ENCODE measurements at places on chromosomes 4 and X. TPM values are rescaled to one million over a fixed set of nuclear protein-coding genes. Genes with fewer than 3 reads are reported as not detected.

- no peaks in the 10 kb centered on the region for H3K27me3 ChIP-seq
- H3K4me3 ChIP-seq, result no peak overlapping the region
- DNase-seq, result no peak
- H3K27ac ChIP-seq, result no peak overlapping the region
- no peaks in the 10 kb centered on the region for H3K36me3 ChIP-seq
These were observed 160.0 kb upstream of the NHS start for GRCh38 chrX:17214962-17215361.

DNA sequence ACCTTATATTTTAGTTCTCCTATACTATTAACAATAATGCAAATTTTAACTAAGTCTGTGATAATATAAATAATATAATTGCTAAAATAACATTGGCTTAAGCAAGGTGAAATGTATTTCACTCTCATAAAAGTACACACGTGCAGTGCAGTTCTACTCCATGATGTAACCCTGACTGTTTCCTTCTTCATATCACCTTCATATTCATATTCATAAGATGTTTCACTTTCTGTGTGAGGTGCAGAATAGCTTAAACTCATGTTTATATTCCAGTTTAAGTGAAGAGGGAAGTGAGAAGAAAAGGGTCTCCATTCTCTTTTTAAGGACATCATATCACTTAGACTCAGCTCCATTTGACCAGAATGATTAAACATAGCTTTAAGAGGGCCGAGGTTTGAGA is 1810.0 kb upstream of the PCDH10 start:
- no peaks in the 10 kb centered on the region for H3K36me3 ChIP-seq
- DNase-seq, result no peak
- no peaks in the 10 kb centered on the region for H3K27me3 ChIP-seq
- H3K4me3 ChIP-seq, result no peak overlapping the region
- no peak overlapping the region for H3K27ac ChIP-seq
- H3K4me1 ChIP-seq, result no peaks in the 10 kb centered on the region

Gene CCDC120
- total RNA-seq, result 1.9 TPM

DNA sequence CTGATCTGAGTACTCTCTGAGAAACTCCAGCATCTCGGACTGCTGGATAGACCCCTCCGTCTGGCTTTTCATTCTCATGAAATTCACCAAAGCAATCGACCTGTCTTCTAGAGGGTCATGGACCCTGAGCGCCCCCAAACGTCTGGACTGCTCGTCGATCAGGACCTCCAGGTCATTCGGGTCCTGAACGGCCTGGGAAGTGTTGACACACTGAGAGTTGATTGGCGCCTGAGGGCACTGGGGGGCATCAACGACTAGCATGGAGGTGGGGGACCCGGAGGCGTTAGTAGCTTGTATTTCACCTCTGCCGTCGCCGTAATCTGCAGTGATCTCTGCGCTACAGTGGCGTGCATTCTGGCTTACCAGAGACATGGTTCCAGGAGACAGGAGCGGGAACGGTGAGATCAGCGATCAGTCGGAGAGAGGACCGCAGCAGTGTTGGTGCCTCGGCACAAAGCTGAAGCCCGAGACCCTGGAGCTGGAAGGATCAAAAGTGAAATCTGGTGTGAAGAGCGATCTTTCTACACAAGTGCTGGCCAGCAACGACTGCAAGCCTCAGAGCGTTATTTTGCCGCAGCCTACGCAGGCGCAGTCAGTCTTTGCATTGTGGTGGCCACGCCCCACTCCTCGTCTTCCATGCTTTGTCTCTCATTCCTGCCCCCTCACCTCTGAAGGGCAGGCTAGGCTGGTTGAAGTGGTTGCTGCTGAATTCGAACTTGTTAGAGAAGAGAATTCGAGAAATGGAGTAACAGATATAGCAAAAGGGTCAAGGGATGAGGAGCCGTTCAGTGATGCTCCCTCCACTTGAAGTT is at the start of gene MAGEE2:
TSS of gene MAGEE2 (minus strand) at position 575 of the 812 bp plus-strand sequence. CDS start at position 372, 203 bp downstream.
- no peak within 1 kb of the TSS for H3K27ac ChIP-seq
- H3K4me1 ChIP-seq, result no peaks in the 10 kb centered on the region
- peaks cover 10% of the 10 kb centered on the region for H3K27me3 ChIP-seq

Gene AKAP4
- total RNA-seq, result not detected

Gene CPLX1
- 0.84 TPM for total RNA-seq

GRCh38 chrX:41334363-41335197 is 618 bp downstream of the DDX3X start:
- H3K4me1 ChIP-seq, result peaks cover 48% of the 10 kb centered on the region
- no peaks in the 10 kb centered on the region for H3K36me3 ChIP-seq
- DNase-seq, result peak; percentile 84
- H3K4me3 ChIP-seq, result peak overlapping the region; percentile 78

Gene RBMX
- 93.6 TPM for total RNA-seq

GRCh38 chrX:114619874-114620273 is 36.0 kb downstream of the HTR2C start:
- no peaks in the 10 kb centered on the region for H3K36me3 ChIP-seq
- no peak overlapping the region for H3K27ac ChIP-seq
- H3K27me3 ChIP-seq, result no peaks in the 10 kb centered on the region
- H3K4me3 ChIP-seq, result no peak overlapping the region
- DNase-seq, result no peak

GRCh38 chr4:80811406-80811805 is 219.1 kb upstream of the BMP3 start:
- H3K27me3 ChIP-seq, result no peaks in the 10 kb centered on the region
- no peak overlapping the region for H3K27ac ChIP-seq
- H3K36me3 ChIP-seq, result no peaks in the 10 kb centered on the region
- no peaks in the 10 kb centered on the region for H3K4me1 ChIP-seq
- no peak for DNase-seq
- no peak overlapping the region for H3K4me3 ChIP-seq

- H3K4me3 ChIP-seq, result peak overlapping the region; percentile 26
- no peaks in the 10 kb centered on the region for H3K36me3 ChIP-seq
- peaks cover 3% of the 10 kb centered on the region for H3K27me3 ChIP-seq
- H3K4me1 ChIP-seq, result peaks cover 46% of the 10 kb centered on the region
These were observed 554 bp downstream of the PCDH7 start for GRCh38 chr4:30720661-30721184.

DNA sequence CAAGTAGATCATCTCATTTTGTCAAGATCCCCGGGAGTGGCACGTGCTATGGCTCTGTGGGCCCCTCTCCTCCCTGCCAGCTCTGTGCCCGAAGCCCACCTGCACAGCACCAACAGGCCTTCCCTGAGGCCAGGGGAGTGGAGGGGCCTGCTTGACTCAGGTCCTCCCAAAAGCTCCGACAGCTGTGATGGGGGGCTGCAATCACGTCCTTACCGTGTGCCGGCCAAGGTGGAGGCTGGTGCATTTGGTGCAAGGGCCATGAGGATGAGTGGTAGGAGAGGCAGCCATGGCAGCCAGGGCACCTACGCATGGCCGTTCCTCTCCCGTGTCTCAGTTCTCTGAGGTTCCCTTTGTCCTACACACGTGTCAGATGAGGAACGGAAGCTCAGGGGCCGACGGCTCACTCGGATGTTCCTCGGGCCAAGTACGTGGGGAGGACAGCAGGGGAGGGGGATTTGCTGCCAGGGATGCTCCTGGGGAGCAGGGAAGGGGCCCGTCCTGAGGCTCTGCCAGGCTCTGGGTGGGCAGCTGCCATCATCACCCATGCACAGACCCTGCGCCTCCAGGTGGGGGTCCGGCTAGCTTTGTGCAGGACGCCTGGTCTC is 95.8 kb downstream of the HMX1 start:
- H3K27me3 ChIP-seq, result no peaks in the 10 kb centered on the region
- H3K36me3 ChIP-seq, result no peaks in the 10 kb centered on the region
- no peak overlapping the region for H3K4me3 ChIP-seq
- DNase-seq, result no peak
- H3K4me1 ChIP-seq, result no peaks in the 10 kb centered on the region

DNA sequence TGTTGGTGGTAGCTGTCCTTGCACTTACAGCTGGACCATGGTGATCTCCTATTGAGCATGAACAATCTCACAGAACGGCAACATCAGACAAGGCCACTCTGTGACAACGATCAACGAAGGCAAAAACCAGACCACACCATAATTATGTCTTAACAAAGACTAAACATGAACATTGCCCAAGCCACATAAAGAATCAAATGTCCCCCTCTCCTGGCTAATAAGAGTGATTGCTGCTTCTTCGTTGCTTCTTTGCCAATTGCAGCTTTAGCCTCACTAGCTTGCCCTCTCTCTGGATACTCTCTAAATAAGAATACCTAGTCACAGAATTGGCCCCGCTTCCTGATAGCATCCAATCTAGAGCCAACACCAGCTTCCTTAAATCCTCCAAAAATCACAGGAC is 41.5 kb upstream of the PGRMC1 start:
- no peak for DNase-seq
- no peak overlapping the region for H3K27ac ChIP-seq
- H3K36me3 ChIP-seq, result no peaks in the 10 kb centered on the region

DNA sequence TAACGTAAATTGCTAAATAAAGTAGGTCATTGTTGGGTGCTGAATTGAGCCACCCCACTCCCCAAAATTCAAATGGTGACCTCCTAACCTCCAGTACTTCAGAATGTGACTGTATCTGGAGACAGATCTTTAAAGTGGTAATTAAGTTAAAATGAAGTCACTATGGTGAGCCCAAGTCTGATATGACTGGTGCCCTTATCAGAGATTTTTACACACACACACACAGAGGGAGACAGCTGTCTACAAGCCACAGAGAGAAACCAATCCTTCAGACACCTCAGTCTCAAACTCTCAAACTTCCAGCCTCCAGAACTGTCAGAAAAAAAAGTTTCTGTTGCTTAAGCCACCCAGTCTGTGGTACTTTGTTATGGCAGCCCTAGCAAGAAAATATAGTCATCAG is 879.2 kb upstream of the INTU start:
- no peak for DNase-seq
- no peaks in the 10 kb centered on the region for H3K27me3 ChIP-seq
- no peak overlapping the region for H3K4me3 ChIP-seq
- no peak overlapping the region for H3K27ac ChIP-seq
- no peaks in the 10 kb centered on the region for H3K4me1 ChIP-seq

Gene KCNIP4
- total RNA-seq, result 0.08 TPM

DNA sequence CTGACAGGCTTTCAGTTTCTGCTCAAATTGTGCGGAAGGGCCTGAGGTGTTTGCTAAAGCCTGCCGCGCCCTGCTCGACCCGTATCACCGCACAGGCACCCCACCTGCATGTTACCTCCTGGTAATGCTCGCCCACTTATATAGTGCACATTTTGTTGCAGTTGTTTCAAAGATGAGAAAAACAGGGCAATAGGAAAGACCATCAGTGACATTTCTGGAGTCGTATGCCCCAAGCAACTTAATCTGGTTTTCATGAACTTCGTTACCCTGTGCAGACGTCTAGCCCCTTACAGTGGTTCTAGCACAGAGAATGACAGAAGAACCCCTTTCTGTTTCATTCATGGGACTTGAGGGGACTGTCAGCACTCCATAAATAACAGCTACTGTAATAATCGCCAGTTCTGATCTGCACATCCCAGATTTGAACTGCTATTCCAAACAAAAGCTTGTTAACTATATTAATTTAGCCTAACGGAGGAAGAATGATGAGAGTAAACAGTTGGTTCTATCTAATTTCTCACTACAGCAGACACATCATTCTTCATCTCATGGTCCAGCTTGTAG is 940 bp upstream of the DCTD start:
- peak overlapping the region; percentile 92 for H3K27ac ChIP-seq
- peak overlapping the region; percentile 82 for H3K4me3 ChIP-seq
- no peaks in the 10 kb centered on the region for H3K27me3 ChIP-seq
- DNase-seq, result no peak

Gene SSX4
- not detected for total RNA-seq

- DNase-seq, result no peak
- H3K4me3 ChIP-seq, result no peak overlapping the region
- no peak overlapping the region for H3K27ac ChIP-seq
- H3K4me1 ChIP-seq, result no peaks in the 10 kb centered on the region
- H3K36me3 ChIP-seq, result no peaks in the 10 kb centered on the region
- no peaks in the 10 kb centered on the region for H3K27me3 ChIP-seq
These were observed 17.5 kb upstream of the USP9X start for GRCh38 chrX:41067721-41068120.

Gene KLF8
- 0.47 TPM for total RNA-seq

Gene SFRP2
- total RNA-seq, result 0.08 TPM

DNA sequence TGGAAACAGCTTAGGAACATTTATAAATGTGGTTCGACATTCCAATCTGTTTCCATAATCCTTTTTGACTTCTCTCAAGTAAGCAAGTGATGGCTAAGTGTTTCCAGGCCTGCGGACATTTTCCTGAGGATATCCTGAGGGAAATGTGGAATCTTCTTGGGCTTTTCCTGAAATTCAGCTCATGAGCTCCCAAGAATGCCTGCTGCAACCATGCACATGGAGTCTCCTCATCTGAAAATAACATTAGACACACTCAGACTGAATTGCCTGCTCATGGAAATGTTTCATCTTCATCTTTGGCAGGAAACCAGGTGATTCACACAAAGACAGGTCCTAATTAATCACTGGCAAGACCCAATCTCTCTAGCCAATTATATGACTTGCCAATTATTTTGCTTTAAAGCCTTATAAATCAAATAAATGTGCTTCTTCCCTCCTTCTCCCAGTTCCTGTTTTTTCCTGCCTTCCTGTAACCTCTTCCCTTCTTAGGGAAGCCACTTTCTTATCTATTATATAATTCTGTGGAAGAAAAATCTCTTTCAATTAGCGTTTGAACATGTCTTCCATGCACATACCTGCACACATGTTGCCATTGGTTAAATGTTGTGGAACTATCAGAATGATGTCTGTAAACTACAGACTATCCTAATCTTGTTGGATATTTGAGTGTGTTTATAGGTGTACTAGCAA is 104.6 kb upstream of the MXRA5 start:
- no peaks in the 10 kb centered on the region for H3K27me3 ChIP-seq
- no peak for DNase-seq
- H3K4me1 ChIP-seq, result no peaks in the 10 kb centered on the region
- H3K27ac ChIP-seq, result no peak overlapping the region

Gene POU4F2
- not detected for total RNA-seq

DNA sequence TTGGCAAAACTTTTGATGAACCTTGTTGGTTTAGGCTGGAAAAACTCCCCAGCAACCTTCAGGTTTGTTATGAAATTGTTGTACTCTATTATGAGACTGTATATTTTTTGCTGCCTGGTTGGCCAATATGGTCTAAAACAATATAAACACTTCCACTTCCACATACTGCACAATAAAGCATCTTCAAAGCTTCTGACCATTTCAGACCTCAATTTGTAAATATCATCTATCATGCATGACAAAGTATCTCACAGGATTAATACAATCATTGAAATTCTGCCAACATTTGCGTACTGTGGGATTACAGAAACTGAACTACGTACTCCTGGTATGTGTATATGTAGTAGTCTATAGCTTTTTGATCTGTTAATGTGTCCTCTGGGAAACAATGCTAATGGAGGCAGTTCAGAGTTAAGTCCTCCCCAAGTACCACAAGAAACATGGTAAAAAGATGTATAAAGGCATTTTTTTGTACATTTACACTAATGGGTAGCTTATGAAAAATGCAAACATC is 40.4 kb downstream of the GPC4 start:
- no peaks in the 10 kb centered on the region for H3K4me1 ChIP-seq
- H3K27me3 ChIP-seq, result no peaks in the 10 kb centered on the region
- H3K4me3 ChIP-seq, result no peak overlapping the region
- no peak for DNase-seq
- H3K36me3 ChIP-seq, result no peaks in the 10 kb centered on the region

Gene GPR34
- total RNA-seq, result 9.0 TPM

Gene MAGEC1
- total RNA-seq, result not detected

Gene CENPVL3
- not detected for total RNA-seq

- H3K27me3 ChIP-seq, result no peaks in the 10 kb centered on the region
- DNase-seq, result no peak
- peaks cover 25% of the 10 kb centered on the region for H3K4me1 ChIP-seq
- H3K27ac ChIP-seq, result no peak overlapping the region
- peaks cover 4% of the 10 kb centered on the region for H3K36me3 ChIP-seq
These were observed 112.7 kb downstream of the ZAR1 start for GRCh38 chr4:48602763-48603162.

Measured in liver (tissue), 10 donors.